ENCODE measurements at places on chromosomes 5 and 9.

DNA sequence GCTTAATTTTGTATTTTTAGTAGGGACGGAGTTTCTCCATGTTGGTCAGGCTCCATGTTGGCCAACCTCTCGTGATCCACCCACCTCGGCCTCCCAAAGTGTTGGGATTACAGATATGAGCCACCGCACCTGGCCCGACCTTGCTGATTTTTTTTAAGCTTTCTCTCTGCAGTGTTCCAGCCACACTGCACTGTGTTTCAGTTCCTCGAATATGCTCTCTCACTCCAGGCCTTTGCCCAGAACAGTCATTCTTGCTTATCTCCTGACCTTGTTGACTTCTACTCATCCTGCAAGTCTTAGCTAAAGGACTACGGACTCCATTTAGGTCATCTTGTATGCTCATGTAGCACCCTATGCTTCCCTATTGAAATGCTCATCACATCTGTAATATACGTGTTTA lies 3.3 kb downstream of the SNAPC3 start:
- no peak for DNase-seq

DNA sequence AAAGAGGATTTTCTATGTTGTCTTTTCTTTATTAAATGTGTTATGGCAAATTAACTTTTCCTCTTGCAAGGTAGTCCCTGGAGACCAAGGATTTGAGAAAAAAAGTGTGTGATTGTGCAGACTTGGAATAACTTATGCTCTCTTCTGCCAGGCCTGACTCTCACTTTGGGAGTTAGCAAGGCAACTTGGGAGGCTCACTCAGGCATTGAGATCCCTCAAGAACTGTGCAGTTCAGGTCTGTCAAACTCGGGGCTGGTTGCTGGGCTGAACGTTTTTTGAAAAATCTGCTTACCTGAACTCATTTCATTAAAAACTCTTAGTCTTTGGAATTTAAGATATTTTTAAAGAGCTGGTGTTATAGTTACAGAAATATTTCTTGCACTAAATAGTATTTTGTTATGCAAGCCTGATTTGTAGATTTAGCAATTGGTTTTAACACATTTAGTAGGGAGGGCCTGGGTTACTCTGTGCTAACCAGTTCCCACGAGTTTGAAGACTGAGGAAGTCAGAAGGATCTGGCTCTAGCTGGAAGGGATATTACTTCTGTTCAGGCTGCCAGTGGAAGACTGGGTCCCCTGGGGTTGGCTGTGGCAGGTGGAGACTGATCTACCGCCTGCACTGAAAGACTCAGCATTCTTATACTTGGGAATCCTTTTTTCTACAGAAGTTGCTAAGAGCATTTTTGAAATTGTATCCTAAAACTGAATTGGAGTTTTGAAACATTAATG lies 150.4 kb upstream of the PCSK5 start:
- DNase-seq = no peak

DNA sequence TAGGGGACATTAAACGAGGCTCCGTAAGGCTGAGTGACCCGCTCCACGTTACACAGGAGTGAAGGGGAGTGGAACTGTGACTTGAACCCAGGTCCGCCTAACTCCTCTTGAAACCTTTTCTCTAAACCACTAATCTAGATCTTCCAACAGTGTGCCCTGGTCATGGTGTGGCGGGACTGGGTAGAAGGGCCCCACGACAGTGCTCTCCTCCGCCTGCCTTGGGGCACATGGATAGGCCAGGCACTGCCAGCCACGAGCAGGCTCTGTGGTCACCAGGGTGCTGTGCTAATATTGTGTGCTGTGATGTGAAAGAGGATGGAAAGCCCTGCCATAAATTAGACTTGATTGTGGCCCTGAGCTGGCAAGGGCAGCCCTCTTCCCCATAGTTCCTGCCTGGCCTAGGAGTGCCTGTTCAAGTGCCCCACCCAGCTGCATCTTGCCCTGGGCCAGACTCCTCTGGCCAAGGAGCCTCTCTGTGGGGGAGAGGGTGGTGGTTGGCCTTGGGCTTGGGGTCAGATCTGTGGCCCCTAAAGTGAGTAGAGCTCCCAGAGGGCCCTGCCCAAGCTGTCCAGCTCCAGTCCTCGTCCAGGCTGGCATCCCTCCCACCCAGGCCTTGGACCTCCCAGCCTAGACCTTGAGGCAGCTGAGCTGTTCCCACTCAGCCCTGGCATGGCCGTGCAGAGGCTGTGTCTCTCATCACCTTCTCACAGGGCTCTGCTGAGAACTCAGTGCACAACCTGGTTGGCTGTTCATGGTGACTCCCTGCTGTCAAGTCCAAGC lies 67.8 kb upstream of the TBC1D2 start:
- DNase-seq = no peak

DNA sequence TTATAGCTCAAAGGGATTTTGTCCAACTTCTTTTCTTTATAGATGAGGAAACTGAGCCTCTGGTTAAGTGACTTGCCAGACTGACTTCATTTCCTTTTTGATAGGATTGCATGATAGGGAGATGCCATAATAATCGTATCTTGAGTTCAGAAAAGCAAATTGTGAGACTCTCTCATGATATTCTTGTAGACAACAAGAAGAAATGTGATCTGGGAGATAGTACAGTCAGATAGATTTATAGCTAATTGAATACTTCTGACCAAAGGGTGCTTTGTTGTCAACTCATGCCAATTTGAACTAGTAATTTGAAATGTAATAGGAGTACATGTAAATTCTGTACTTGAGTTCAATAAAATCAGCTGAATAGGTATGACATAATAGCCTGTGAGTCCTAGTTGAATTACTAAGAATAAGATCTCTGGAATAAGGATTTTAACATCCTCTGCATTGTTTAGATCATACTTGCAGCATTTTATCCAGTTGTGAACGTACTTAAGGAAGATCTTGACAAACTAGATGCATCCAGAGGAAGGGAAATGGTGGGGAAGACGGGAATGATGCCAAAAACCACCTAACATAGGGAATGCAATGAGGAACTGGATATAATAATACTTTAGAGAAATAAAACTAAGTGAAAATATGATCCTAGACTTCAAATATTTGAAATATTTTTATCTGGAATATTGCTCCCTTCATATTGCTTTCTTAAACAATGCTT lies 25.5 kb downstream of the CWC27 start:
- no peak for DNase-seq

GRCh38 chr9:106883030-106883429 lies 20.1 kb downstream of the ZNF462 start:
- no peak for DNase-seq

- DNase-seq = no peak
These were observed 13.1 kb upstream of the ERCC6L2 start for GRCh38 chr9:95862343-95862742.

DNA sequence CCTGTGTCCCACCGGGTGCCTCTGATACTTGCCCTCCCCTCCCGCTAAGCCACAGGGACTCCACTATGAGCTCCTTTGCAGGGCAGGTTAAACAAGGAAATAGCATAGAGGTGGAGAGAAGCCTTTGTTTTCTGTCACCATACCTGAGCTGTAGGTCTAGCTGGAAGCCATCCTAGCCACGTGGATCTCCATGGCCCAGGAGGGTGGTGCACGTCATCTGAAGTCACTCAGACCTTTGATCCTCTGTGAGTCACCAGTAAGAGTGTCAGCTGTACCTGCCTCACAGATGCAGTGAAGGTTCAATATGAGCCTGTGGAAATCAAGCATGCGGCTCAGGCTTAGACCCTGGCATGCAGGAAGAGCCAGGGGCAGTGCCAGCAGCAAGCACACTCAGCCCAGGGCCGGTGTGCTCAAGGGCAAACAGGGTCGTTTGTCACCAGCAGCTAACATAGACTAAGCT lies 55.1 kb downstream of the ASS1 start:
- DNase-seq = peak; percentile 21

GRCh38 chr5:125251703-125252102 lies 505.3 kb upstream of the ZNF608 start:
- DNase-seq = no peak

- no peak for DNase-seq
These were observed 305.2 kb downstream of the EFNA5 start for GRCh38 chr5:107365320-107366109.

- no peak for DNase-seq
These were observed 20.9 kb downstream of the SLC6A18 start for GRCh38 chr5:1245905-1246576.

DNA sequence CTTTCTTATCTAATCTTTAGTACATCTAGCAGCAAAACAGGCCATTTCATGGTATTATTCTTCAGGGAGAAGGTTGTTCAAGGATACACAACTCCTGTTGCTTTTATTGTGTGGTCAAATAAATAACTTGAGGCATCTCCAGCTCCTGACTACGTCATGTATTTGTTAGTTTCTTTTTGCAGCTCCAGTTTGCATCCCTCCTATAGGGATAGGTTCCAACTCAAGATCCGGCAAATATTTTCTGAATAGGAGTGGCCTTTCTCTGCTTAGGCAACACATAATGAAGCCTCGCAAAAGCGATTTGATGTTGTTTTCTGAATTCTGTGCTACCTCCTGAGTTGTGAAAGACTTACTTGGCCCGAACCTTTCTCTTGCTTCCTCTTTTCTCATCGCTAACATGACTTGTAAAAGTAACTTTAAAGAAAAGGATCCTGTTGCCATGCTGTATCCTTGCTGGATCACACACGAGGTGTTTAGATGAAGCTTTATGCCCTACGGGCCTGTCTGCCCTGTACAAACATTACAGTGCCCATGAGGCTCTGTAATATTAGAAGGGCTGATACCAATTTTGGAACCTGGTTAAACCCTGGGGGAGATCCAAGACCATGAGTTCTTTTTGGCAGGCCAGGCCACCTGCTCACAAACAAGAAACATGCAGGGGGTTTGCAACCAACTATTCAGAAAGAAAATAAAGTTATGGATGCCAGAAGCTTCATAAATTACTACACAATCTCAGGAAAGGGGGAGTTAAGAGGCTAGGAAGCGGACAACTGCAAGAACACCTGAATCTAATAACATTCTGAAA lies 149.8 kb upstream of the FGF10 start:
- no peak for DNase-seq

DNA sequence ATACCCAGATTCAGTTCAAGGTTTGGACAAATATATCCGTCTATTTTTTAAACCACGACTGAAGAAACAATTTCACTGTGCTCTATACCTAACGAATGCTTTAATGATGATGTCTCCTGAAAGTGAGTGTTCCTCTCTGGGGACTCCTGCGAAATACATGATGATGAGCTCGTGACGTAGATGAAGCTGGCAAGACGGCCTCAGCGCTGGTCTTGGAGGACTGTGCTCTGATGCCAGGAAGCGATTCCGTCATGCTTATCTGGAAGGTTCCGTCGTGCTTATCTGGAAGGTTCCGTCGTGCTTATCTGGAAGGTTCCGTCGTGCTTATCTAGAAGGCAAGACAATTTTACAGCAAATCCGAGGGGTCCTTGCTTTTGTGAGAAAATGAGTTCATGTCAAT lies 250.8 kb upstream of the IRX2 start:
- no peak for DNase-seq

GRCh38 chr9:10706788-10707187 lies 94.0 kb upstream of the PTPRD start:
- DNase-seq = no peak

DNA sequence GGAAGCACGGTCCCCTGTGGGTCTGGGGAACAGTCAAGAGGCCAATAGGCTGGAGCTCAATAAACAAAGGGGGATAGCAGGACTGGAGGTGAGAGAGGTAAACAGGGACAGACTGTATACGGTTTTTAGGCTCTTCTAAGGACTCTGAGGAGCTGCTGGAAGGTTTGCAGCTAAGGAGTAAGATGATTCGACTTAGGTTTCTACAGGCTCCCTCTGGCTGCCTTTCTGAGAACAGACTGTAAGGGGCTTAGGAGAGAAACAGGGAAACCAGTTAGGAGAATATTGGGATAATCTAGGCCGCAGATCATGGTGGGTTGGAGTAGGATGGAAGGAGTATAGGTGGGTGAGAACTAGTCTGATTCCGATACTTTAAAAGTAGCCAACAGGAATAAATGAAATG lies 10.4 kb downstream of the CDK5RAP2 start:
- DNase-seq = no peak

- no peak for DNase-seq
These were observed 6.4 kb downstream of the LMBRD2 start for GRCh38 chr5:36145311-36145710.

DNA sequence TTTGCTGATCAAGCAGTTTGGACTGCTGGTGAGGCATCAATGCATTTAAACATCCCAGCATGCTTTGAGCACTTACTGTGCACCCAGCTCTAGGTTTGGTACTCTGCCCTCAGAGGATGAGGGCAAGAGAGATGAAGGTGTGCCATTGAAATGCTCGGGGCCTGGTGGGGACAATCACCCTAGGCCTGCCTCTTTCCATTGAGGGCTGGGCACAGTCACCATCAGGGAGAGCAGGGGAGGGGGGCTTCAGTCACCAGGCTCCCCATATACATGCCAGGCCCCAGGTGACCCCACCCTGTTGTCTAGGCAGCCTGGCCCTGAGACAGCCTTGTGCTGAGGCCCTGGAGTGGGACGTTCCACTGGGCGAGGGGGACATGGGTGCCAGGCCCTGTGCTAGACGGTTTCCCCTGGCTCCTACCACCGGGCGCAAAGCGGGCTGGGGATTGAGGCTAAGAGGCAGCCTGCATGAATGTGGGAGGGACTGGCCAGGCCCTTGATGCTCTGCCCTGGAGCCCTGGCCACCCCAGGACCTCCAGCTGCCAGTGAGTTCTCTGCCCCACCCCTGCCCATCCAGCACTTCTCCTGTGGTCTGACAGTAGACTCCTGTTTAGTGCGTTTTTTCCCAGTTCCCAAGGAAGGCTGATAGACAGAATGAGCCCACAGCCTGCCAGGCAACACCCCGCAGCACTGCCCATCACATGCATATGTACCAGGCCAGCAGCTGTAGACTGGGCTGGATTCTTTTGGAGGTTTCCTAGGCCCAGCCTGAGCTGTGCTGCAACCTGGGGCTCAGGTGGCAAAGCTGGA lies 18.9 kb downstream of the TCF7 start:
- peak; percentile 4 for DNase-seq

GRCh38 chr9:122302237-122303093 lies 37.8 kb downstream of the MRRF start:
- no peak for DNase-seq

GRCh38 chr5:136228136-136228757 lies 35.3 kb upstream of the SMIM32 start:
- no peak for DNase-seq

- DNase-seq = no peak
These were observed 2125.4 kb upstream of the WWC1 start for GRCh38 chr5:166166071-166166470.

DNA sequence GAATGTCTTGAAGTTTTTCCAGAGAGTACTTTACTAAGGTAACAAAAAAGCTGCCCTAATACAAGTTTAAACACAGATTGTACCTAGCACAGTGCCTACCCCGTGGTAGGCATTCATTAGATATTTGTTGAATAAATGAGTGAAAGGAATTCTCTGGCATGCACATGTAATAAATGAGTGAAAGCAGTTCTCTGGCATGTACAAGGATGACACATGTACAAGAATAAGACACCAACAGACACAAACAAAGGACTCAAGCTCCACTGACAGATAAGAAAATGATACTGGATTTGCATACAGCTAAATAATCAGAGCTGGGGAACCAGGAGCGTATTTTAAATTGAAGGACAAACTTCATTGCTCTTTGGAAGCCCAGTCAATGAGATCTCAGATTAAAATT lies 535.8 kb downstream of the EFNA5 start:
- DNase-seq = no peak

- no peak for DNase-seq
These were observed 268.8 kb upstream of the ANKRD55 start for GRCh38 chr5:56501781-56502557.

- peak; percentile 42 for DNase-seq
These were observed 11.3 kb downstream of the IL4 start for GRCh38 chr5:132684922-132685720.

Measured in activated CD4-positive, alpha-beta T cell treated with anti-CD3 and anti-CD28 coated beads for 48 hours (primary cell).